Activated CD4-positive, alpha-beta T cell treated with anti-CD3 and anti-CD28 coated beads, Interleukin-2, amount 50 U/mL, for 16 hours (primary cell): ENCODE measurements at places on chromosomes 11 and 22.

- no peak for DNase-seq
These were observed 18.6 kb upstream of the NXPE4 start for GRCh38 chr11:114614127-114614720.

GRCh38 chr11:133896028-133896427 lies 50.7 kb upstream of the SPATA19 start:
- no peak for DNase-seq

GRCh38 chr22:49928185-49928495 lies 9.7 kb downstream of the CRELD2 start:
- DNase-seq: no peak

- no peak for DNase-seq
These were observed 13.4 kb upstream of the COMT start for GRCh38 chr22:19928207-19928606.

- DNase-seq: no peak
These were observed 20.9 kb downstream of the PRG3 start for GRCh38 chr11:57359896-57360690.

GRCh38 chr11:27116684-27117083 lies 76.1 kb downstream of the BBOX1 start:
- no peak for DNase-seq

DNA sequence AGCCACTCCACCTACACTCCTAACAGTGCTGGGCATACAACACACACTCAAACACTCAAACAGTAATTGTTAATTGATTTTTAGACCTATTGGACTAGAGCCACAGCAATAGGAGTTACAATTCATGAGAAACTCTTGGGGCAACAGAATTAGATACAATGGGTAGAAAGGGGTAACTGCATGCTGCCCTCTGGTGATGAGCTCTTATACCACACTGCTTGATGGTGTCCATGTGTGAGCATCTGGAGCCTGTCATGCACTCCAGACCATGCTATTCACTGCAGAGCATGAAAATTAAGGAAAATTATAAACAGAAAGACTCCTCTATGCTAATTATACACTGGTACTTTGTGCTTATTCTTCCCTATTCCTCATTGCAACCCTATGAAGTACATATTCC lies 975.5 kb upstream of the CCDC90B start:
- DNase-seq: no peak

DNA sequence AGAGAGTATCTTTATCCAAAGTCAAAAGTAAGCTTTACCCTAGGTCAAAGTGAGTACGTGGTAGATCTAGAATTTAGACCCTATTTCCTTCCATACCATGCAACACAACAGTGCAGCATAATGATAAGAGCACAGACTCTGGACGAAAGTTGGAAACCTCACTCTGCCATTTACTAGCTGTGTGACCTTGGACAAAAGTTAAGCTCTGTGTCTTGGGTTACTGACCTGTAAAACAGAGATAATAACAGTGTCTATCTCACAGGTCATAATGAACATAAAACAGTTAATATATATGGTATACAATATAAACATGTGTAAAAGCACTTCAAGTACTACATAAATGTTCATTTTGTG lies 13.6 kb upstream of the CHRNA10 start:
- DNase-seq: no peak
